ENCODE measurements at places on chromosomes 11 and 22. TPM values are rescaled to one million over a fixed set of nuclear protein-coding genes. Genes with fewer than 3 reads are reported as not detected.

GRCh38 chr11:44944181-44944852, 6.4 kb downstream of the TP53I11 start:
- DNase-seq: no peak

GRCh38 chr11:19398772-19399527, 158.2 kb upstream of the E2F8 start:
- DNase-seq: peak; percentile 71

- no peak for DNase-seq
Observed at GRCh38 chr11:70471254-70471653, 72.9 kb downstream of the CTTN start.

GRCh38 chr11:35166369-35167360, 27.7 kb downstream of the CD44 start:
- DNase-seq: peak; percentile 99

GRCh38 chr11:67351275-67352005, 1.9 kb downstream of the POLD4 start:
- DNase-seq: peak; percentile 79

DNA sequence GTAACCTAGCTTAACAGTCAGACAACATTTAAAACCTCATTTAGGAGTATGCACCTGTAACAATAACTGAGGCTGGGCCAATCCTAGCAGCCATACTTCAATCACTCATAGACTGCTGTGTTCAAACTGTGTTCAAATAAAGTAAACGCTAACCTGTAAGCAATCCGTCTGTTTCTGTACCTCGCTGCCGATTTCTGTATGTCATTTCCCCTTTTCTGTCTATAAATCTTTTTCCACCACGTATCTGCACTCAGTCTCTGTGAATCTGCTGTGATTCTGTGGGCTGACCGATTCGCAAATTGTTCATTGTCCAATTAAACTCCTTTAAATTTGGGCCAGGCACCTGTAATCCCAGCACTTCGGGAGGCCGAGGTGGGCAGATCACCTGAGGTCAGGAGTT, 12.3 kb downstream of the APOBEC3H start:
- DNase-seq: no peak

DNA sequence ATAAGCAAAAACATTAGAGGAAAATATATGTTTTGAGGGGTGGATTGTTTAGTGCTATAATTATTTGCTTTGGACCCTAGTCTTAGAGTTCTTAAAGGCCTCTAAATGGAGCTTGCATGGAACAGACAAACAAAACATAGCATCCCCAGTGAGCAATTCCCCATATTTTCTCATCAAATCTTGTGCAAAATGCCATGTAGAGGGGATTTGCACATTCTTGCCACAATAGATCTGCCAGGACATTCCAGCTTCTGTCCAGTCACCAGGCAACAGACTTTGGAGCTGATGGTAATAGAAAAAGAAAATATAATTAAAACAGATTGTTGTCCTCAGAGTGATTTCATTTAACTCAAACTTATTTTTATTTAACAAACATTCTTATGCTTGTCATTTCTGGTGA, 360.3 kb upstream of the PDGFD start:
- DNase-seq: no peak

- no peak for DNase-seq
Observed at GRCh38 chr11:27726981-27727380, 26.7 kb upstream of the BDNF start.

DNA sequence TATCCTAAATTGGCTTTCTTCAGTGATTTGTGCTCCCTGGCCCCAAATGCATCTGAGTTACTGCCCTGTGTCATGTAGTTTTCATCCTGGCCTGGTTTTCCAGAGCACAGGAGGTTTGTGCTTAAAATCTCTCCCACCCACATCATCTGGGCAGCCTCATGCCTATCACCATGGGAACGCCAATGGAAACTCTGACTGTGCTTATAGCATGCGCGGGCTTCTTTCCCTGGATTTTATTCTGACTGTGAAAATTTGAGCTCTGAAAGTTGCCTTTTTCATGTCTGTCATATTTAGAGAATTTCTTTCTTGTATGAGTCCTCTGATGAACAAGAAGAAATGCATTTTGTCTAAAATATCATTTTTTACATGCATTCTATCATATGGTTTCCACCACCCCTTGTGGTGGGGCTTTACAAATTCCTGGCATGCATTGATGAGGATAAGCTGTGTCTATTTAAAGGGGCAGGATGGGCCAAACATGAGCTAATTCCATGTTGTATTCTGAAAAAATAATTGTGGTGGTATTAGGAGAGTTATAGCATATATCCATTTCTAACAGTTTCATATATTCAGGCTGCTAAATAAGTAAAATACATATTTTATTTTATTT, 55.1 kb downstream of the IRAG1 start:
- no peak for DNase-seq

- peak; percentile 2 for DNase-seq
Observed at GRCh38 chr22:16970446-16970845, 37.6 kb downstream of the GAB4 start.

GRCh38 chr22:47059701-47060161, 297.3 kb downstream of the TBC1D22A start:
- DNase-seq: no peak

DNA sequence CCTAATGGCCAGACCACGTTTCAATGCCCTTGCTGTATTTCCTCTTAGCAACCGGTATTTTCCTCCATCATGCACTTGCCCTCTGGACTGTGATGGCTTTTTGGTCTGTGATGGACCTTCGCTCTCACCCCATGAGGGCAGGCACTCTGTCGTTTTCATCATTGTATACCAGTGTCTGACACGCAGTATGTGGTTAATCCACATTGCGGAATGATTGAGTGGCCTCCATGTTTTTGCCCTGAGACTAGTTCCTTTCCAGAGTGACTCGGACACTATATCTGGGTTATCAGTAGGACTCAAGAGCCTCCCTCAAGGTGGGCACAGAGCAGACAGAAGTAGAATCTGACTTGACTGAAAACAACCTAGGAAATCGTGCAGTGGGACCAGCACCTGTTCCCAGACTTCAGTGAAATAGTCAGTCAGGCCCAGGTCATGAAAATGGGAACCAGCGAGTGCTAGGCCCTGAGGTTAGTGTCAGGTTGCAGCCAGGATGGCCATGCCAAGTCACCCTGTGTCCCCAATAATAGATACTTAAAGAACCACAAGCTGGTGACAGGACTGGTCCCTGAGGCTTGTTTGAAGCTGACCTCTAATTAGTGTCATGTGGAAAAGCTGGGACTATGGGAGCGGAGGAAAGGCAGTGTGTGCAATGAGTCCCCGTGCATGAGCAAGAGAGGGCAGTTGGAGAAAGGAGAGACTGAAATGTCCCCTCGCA, 464.7 kb downstream of the INSC start:
- no peak for DNase-seq

- DNase-seq: peak; percentile 68
Observed at GRCh38 chr11:15627560-15627959, 512.8 kb downstream of the INSC start.

Gene MS4A14
- not detected for total RNA-seq

Gene NRIP3
- total RNA-seq: 2.7 TPM

Gene TMEM191C
- 0.35 TPM for total RNA-seq

Gene IGSF9B
- total RNA-seq: 2.0 TPM

Gene YAP1
- 98.1 TPM for total RNA-seq

Gene PKDREJ
- total RNA-seq: not detected

Gene FOLR1
- 108 TPM for total RNA-seq

Gene PLCB3
- total RNA-seq: 29.7 TPM

Gene NPTXR
- 0.87 TPM for total RNA-seq

Measured in renal cortical epithelial cell (primary cell).